ENCODE measurements at places on chromosomes 2 and 18. TPM values are rescaled to one million over a fixed set of nuclear protein-coding genes. Genes with fewer than 3 reads are reported as not detected.

The C1QL2 gene
- total RNA-seq, result not detected

DNA sequence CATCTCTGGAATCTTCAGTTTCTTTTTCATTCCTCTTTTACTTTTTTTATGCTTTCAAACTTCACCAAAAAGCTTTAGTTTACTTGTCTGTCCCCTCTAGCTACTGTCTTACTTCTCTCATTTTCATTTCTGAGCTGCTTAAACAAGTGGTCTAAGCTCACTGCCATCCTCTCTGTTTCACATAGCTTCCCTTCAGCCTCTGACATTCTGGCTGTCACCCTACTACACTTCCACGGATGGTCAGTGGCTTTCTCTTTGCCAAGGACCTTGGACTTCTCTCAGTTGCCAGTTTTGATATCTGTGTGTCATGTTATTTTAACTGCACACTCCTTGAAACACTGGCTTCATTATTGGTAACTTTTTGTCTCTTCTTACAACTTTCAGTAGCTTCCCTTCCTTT lies 176.1 kb downstream of the IKZF2 start:
- H3K27ac ChIP-seq, result no peak overlapping the region
- no peak for DNase-seq
- H3K4me1 ChIP-seq, result peaks cover 3% of the 10 kb centered on the region
- H3K36me3 ChIP-seq, result no peaks in the 10 kb centered on the region
- H3K4me3 ChIP-seq, result no peak overlapping the region

GRCh38 chr2:230575642-230576324 lies 136.9 kb upstream of the CAB39 start:
- peak overlapping the region; percentile 47 for H3K27ac ChIP-seq
- H3K27me3 ChIP-seq, result no peaks in the 10 kb centered on the region
- no peak for DNase-seq

GRCh38 chr2:200128296-200128695 lies 172.9 kb downstream of the MAIP1 start:
- H3K4me1 ChIP-seq, result no peaks in the 10 kb centered on the region
- DNase-seq, result no peak
- H3K4me3 ChIP-seq, result no peak overlapping the region

DNA sequence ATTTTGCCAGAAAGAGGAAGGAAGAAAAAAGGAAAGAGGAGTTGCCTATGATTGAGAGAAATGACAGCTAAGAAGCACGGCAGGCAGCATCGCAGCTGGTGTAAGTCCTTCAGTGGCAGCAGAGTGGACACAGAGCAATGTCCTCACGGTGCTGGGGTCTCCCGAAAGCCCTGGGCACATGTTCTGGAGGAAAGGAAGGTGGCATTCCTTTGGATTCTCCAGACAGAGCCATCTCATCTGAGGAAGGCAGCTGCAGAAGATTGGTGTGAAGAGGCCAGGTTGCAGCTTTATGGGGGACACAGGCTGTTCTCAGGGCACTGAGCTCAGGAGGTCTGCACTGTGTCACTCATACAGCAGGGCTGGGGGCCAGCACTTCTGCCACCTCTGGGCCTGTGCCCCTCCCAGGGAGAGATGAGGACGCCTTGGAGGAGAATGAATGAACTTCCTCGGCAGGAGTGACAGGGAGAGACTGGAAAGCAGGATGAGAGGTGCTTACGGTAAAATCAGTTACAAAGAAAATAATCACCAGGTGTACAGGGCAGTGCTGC lies 252.0 kb upstream of the MYT1L start:
- no peak overlapping the region for H3K4me3 ChIP-seq
- H3K27me3 ChIP-seq, result no peaks in the 10 kb centered on the region
- no peaks in the 10 kb centered on the region for H3K4me1 ChIP-seq
- no peak for DNase-seq
- H3K36me3 ChIP-seq, result no peaks in the 10 kb centered on the region
- no peak overlapping the region for H3K27ac ChIP-seq

- no peaks in the 10 kb centered on the region for H3K36me3 ChIP-seq
- H3K27me3 ChIP-seq, result no peaks in the 10 kb centered on the region
- no peak overlapping the region for H3K4me3 ChIP-seq
- no peaks in the 10 kb centered on the region for H3K4me1 ChIP-seq
- DNase-seq, result no peak
These were observed 71.9 kb downstream of the SOX11 start for GRCh38 chr2:5764041-5764440.

- H3K4me1 ChIP-seq, result peaks cover 7% of the 10 kb centered on the region
- no peak for DNase-seq
- no peaks in the 10 kb centered on the region for H3K36me3 ChIP-seq
- no peak overlapping the region for H3K27ac ChIP-seq
These were observed 110.3 kb downstream of the SP3 start for GRCh38 chr2:173854840-173855239.

- H3K4me3 ChIP-seq, result no peak overlapping the region
- H3K4me1 ChIP-seq, result peaks cover 55% of the 10 kb centered on the region
- DNase-seq, result no peak
These were observed 2.3 kb upstream of the LPIN2 start for GRCh38 chr18:3015204-3015592.

The TMEFF2 gene
- total RNA-seq, result not detected

The SNTG2 gene
- total RNA-seq, result 0.88 TPM
